ENCODE measurements at places on chromosomes 2 and 18. TPM values are rescaled to one million over a fixed set of nuclear protein-coding genes. Genes with fewer than 3 reads are reported as not detected.

Gene ATP6V1B1
- 2.3 TPM for total RNA-seq

Gene IL1RL1
- 8.7 TPM for total RNA-seq

DNA sequence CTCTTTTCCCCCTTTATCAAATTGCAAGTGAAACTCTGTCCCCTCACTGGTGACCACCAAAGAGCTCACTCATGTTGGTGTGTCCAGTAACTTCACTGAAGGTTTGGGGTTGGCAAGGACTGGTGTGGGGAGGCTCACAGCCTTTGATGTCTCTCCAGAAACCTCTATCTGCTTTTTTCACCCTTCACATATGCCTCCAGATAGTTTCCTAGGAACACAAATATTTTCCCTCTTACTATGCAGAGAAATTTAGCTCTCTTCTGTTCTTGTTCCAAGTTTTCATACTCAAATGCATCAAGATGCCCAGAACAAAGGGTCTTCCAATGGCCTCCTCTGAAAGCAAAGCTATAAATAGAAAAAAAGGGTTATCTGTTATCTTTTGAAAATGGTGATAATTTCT lies 20.7 kb downstream of the DTNA start:
- DNase-seq, result no peak

DNA sequence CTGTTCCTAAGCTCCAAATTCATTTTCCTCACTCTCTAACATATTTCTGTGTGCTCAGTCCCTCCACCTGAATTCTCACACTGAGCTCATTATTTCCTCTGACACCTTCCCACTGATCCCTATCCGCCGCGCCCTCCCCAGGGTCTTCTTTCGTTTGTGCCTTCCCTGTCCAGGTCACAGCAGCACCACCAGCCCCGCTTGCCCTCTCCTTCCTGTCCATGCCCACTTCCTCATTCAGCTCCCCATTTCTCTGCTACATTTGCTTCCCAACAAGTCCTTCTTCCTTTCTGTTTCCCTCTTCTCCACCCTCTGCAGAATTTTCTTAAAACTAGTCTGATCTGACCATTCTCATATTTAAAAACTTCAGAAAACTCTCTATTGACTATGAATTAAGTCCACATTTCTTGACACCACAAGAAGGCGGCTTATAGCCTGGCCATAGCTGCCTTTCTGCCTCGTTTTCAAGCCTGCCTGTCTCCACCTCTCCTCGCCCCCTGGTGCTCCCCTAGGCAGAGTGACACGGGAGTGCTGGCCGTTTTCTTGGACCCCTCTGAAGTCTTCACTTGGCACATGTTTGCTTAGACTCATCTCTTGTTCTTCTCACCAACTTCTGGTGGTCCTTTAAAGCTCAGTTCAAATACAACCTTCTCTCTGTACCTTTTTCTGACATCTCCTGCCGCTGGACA lies 138.7 kb upstream of the BOD1L2 start:
- no peak for DNase-seq

DNA sequence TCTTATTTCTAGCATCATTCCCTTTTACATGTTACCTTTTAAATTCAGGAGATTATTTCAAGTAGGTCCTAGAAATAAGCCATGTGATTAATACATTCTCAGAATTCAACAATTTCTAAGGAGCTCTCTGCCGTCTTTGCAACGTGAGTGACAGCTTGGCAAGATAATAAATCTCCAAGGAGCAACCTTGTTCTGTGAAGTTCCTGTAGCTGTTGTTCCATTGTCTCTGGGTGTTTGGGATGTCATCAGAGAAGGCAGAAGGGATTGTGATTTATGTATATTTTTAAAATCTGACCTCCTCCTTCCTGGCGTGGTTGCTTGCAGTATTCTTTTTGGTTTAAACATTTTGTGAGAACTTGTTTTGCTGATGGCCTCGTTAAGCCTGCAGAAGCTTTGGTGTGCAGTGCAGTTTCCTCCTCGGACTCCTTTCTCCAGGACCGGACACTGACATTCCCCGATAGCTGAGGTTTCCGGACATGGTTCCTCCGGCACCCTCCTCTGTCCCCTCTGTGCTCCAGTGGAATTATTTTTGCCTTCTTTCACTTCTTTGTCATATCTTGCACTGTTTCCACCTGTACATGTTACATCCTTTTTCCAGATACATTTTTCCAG lies 33.7 kb downstream of the RAMP1 start:
- DNase-seq, result no peak

Data from skin of body (tissue), 3 donors.